ENCODE measurements at places on chromosomes 6 and 20. TPM values are rescaled to one million over a fixed set of nuclear protein-coding genes. Genes with fewer than 3 reads are reported as not detected.

GRCh38 chr6:43275801-43276576, 22.1 kb upstream of the SLC22A7 start:
- H3K27ac ChIP-seq = no peak overlapping the region
- no peaks in the 10 kb centered on the region for H3K36me3 ChIP-seq
- DNase-seq = no peak
- H3K27me3 ChIP-seq = 0 out of 2 replicates have a peak, but pooled peaks cover 6% of the 10 kb centered on the region
- H3K4me3 ChIP-seq = no peak overlapping the region

DNA sequence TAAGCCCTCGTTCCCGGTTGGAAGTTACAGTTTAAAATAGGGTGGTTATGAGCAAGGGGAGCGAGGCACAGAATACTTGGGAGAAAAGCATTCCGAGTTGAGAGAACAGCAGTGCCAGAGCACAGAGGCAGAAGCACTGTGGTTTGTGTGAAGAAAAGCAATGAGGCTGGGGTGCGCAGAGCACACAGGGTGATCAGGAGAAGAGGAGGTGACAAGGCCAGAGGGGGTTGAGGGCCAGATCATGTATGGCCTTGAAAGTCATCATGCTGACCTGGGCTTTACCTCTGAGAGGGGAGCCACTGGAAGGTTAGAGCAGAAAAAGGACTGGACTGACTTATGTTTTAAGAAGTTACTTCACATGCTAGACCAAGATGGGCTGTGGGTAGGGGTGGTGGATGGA, 3.5 kb upstream of the BTN3A2 start:
- no peaks in the 10 kb centered on the region for H3K36me3 ChIP-seq
- H3K27ac ChIP-seq = no peak overlapping the region
- no peak overlapping the region for H3K4me3 ChIP-seq

DNA sequence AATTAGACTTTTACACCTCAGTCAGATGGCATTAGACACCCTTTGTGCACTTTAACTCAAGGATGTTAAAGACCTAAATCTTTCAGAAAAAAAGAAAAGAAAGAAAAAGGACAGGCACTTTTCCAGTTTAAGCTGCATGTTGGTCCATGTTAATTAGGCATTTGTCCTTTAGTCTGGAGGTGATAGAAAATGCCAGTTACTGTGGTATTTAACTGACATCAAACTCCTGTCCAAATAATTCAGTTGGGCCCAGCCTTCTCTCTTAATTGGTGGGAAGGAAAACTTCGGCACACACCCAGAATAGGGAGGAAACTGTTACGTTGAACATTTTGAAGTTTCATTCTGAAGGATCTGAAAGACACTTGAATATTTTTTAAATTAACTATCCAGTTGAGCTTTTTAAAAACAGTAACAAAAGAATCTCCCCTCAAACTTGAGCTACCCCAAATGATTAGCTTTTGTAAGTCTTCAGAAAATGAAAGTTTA, 30.3 kb downstream of the RREB1 start:
- H3K4me3 ChIP-seq = no peak overlapping the region
- H3K36me3 ChIP-seq = no peaks in the 10 kb centered on the region
- H3K27me3 ChIP-seq = no peaks in the 10 kb centered on the region

RGS17 gene
- total RNA-seq = 0.70 TPM
